Activated naive CD8-positive, alpha-beta T cell treated with anti-CD3 and anti-CD28 coated beads, Interleukin-2, amount 50 U/mL, for 24 hours (primary cell): ENCODE measurements at places on chromosomes 11 and 22.

DNA sequence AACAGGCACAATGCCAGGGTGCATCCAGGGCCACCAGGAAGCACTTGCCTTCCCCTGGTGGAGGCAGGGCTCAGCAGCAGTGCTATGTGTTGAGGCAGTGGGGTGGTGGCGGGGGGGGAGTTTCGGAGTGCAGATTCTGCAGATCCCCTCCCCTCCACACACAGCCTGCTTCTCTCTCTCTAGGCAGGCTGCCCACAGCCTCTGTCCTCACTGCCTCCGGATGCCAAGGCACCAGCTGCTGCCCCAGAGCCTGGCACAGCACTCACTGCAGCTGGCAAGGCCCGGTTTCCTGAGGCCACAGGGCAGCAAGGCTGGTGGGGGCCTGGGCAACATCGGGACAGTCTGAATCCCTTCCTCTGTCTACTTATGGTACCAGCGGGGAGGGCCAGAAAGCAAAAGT lies 35.8 kb downstream of the NRXN2 start:
- DNase-seq = no peak

DNA sequence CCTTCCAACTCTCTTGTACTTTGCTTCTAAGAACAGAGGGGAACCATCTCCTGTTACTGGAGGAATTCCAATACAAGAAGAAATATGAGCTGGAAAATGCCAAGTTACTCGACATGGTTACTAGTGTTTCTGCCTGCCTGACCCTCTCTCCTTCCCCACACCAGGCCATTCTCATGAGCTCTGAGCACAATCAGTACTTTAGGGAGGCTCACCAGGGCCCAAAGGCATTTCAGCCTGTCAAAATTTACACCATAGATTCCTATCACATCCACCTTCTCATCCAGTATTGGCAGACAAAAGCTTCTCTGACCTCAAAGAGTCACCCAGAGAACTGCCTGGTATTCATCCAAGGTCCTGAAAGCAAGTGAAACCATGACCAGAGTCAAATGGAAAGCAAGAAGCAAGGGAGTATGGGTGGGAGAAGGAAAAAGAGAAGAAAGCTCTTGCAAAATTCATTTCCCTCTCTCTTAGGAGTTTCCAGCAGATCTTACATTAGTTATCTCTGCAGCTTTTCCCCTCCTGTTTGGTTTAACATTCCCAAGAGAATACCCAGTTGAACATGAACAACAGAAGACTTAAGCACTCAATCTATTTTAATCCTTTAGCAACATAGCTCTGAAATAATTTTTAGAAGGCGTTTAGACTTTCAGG lies 58.7 kb upstream of the NCAM1 start:
- no peak for DNase-seq

- DNase-seq = no peak
Measured at GRCh38 chr22:29621761-29622526, 18.5 kb downstream of the NF2 start.

GRCh38 chr11:123560006-123560405 lies 94.4 kb downstream of the SCN3B start:
- DNase-seq = peak; percentile 44

GRCh38 chr11:113998574-113998973 lies 23.7 kb downstream of the HTR3A start:
- DNase-seq = no peak

DNA sequence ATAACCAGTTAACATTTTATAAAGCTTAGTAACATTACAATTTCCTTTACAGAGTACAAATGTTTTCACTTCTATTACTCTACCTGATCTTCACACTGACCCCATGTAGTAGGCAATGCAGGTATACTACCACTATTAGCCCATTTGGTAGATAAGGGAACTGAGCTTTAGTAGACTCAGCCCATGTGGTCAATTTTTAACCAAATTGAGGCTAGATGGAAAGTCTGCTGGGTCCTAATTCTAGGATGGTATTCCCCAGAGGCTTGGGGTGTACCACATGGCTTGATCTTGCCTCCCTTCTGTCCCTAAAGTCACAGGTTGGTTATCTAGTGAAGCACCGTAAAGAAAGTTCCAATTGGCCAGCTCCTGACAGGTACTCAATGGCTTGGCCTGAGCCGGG lies 48.2 kb downstream of the NRXN2 start:
- no peak for DNase-seq

DNA sequence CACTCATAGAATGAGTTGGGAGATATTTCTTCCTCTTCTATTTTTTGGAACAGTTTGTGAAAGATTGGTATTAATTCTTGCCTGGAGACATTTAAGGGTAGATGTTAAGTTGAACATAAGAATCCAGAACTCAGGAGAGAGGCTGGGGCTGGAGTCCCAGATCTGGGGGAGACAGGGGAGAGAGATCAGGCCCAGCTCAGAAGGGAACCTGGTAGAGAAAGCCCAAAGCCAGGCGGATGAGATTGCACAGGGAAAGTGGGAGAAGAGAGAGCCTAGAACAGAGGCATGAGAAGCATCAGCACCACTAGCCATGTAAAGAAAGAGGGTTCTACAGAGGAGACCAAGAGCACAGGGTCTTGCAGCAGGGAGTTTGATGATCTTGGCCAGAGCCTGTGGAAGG lies 13.0 kb upstream of the GNAZ start:
- no peak for DNase-seq

- DNase-seq = no peak
Measured at GRCh38 chr11:128658502-128658901, 35.4 kb upstream of the FLI1 start.

DNA sequence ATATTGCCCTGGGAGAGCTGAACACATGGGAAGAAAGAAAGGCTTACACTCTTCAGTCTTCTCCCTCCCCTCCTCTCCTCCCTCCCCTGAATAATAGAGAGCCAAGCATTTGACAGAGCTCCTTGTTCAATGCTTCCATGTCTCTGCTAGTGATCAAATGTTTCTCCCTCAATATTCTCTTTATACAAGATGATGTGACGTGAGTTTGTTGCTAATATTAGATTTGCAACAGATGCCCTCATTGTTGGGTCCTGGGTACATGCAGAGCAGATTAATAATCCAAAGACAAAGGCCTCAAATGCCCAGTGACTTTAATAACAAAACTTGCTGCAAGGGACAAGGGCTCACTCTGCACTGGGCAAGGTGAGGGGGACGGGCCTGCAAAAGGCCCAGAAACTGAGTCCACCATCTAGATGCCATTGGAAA lies 7.1 kb upstream of the ENDOD1 start:
- no peak for DNase-seq

GRCh38 chr11:65487467-65488272 lies 11.2 kb upstream of the MALAT1 start:
- DNase-seq = no peak

DNA sequence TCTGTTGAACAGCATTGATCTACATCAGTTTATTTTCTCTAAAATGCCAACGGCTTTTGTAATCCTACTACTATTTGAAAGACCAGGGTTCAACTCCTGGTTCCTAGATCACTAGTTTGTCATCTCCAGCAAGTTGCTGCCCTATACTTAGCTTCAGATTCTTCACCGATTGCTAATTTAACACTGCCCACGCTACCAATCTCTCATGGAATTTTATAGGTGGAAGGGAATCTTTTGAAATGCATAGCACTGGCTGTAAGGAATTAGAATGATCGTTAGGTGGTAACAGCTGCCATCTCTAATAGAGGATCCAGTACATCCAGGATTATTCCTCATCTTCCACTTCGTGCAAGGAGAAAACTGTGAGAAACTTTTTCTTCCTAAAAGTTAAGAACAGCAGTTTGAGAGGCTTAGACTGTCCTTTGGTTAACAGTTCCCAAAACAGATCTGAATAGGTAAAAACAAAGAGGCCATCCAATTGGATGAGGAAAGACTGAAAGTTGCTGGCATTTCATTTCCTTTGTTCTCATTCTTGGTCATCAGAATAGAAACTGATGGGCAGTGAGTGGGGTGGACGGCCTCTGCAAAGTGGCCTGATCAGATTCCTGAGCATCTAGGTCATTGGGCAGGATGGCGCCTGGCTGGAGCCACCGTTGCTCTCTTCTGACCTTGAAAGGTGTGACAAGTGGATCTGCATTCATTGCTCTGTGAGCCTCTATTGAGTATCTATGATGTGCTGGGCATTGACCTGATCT lies 236.3 kb upstream of the SORL1-AS1 start:
- DNase-seq = no peak

- DNase-seq = no peak
Measured at GRCh38 chr11:87739766-87740165, 435.5 kb downstream of the RAB38 start.

- no peak for DNase-seq
Measured at GRCh38 chr11:88354912-88355311, 17.4 kb upstream of the CTSC start.

- DNase-seq = no peak
Measured at GRCh38 chr11:121866754-121867153, 249.3 kb downstream of the BLID start.

GRCh38 chr22:41885516-41885915 lies 29.4 kb downstream of the SHISA8 start:
- DNase-seq = no peak

GRCh38 chr11:133842053-133842452 lies 3.3 kb downstream of the SPATA19 start:
- no peak for DNase-seq

GRCh38 chr11:36376009-36376887 lies 80.2 kb downstream of the PRR5L start:
- peak; percentile 29 for DNase-seq

DNA sequence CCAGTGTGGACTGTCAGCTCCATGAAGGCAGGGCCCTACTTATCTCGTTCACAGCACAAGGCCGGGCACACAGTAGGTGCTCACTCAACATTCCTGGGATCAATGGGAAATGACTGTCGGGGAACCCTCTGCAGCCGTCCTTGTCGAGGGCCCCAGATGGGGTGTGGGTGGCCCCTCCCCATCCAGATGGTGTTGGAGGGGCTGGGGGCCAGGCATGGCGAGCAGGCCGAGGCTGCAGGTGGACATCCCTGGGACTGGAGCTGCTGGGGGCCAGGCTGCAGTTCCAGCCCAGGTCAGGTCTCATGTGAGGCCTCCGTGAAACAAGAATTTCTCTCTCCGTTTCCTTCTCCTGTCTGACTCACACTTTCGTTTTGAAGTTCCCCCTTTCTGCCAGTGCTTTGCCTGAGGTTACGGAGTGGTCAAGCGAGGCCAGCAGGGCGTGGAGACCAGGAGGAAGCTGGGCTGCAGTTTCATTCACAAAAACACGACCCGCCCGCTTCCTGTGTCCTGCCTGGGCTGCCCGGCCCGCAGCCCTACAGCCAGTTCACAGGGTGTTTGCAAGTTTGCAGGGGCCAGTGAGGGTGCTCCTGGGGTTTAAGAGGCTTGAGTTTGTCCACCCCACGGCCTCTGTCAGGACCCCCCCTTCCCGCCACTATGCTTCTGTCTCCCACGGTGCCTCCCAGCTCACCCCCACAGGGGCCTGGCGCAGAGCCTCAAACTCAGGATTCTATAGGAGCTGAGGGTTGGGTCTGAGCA lies 4.5 kb downstream of the MYEOV start:
- DNase-seq = peak; percentile 38

DNA sequence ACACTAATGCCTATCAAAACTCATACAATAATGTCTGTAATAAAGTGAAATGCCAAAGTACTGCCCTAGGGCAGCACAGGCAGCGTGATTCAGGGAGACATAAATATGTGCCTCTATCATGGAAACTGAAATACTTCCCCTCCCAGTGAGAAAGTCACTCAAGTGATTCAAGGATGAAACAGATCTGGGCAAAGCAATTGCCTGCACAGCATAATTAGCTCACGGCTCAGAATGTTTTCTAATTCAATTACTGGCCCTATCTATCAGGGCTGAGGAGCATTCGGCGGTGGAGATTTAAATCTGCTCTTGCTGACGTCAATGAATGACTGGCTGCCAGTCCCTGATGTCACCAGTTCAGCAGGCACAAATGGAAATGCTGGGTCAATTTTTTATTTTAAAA lies 27.7 kb upstream of the PPP2R1B start:
- DNase-seq = no peak

GRCh38 chr11:81874635-81875034 lies 859.0 kb downstream of the FAM181B start:
- DNase-seq = no peak

- DNase-seq = no peak
Measured at GRCh38 chr22:42282252-42282942, 11.9 kb upstream of the TCF20 start.

DNA sequence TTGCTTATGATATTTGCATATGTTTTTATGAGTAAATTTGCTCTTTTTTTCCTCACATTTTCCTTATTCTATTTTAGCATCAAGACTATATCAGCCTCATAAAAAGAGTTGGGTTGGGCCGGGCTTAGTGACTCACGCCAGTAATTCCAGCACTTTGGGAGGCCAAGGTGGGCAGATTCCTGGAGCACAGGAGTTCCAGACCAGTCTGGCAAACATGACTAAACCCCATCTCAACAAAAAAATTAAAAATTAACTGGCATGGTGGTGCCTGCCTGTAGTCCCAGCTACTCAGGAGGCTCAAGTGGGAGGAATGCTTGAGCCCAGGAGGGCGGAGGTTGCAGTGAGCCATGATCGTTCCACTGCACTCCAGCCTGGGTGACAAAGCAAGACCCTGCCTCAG lies 148.8 kb upstream of the ANO5 start:
- DNase-seq = no peak

DNA sequence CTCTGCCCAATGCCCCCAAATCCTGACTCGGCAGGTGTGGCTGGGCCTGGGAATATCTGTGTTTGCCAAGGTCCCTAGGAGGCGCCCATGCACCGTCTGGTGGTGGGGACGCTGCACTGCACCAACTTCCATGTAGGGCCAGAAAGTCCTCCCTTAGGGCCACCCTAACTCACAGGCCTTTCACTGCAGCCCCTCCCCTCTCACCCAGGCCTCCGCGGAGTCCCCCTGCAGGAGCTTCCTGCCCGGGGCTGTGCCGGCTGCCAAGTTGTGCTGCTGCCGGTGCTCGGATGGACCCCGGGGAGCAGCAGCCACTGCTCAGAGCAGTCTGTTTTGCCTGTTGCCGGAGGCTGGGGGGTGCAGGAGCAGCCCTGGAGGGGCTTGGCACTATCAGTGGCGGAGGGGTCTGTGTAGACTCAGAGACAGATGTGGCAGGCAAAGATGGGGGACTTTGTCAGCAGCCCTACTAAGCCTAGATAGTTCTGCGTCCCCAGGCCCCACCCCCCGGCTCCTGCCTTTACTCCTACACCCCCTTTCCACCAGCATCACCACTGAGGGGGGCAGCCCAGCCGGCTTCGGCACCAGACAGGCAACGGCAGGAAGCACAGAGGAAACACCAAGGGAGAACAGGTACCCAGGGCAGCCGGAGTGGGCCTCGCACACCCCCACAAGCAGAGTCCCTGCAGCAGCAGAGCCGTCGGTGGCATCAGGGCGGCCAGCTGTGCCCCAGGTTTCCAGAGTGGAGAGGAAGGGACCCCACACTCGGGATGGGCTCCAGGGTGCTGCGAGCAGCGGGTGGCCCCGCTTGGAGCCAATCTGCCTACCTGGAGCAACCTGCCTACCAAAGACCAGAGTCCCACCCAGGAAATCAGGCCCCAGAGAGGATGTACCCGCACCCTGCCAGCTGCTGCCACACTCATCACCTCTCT lies 124.3 kb downstream of the TRIM29 start:
- DNase-seq = peak; percentile 20

GRCh38 chr11:114077482-114078305 lies 18.2 kb downstream of the ZBTB16 start:
- DNase-seq = peak; percentile 27

DNA sequence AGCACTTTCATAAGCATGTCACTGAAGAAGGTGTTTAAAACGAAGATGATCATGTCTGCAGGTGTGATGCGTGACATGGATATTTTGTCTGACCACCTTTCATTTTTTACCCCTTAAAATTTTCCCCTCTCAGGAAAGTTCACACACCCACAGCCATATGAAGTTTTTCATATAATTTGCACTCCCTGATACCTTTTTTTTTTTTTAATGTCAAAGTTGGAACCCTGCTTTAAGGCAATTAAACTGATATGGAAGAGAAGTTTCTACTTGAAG lies 104.6 kb downstream of the ATXN10 start:
- DNase-seq = no peak
